ENCODE measurements at places on chromosomes 16 and 17.

DNA sequence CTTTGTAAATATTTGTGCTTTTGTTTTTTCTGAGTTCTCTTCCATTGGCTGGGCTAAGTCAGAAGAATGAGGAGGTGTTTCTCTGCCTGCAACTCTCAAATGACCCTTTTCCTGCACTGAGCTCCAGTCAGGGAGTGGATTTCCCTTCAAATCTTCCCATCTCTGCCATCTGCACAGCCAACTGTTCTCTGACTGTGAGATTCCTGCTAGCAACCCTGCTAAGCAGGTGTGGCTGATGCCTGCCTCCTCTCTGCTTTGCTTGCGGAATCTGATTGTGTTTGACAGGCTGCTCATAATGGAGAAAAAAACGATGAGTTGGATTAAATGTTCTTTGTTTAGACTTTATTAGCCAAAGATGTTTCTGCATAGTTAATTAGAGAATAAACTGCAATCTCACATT, 519.8 kb downstream of the TMEM114 start:
- no peak for DNase-seq

DNA sequence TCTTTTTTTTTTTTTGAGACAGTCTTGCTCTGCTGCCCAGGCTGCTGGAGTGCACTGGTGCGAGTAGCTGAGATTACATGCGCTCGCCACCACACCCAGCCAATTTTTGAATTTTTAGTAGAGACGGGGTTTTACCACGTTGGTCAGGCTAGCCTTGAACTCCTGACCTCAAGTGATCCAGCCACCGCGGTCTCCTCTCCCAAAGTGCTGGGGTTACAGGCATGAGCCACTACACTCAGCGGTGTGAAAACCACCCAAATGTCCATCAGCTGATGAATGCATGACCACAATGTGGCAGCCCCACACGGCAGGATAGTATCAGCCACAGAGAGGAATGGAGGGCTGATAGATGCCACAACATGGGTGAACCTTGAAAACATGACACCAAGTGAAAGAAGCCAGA, 2.1 kb downstream of the P2RX5 start:
- DNase-seq = no peak

- no peak for DNase-seq
These were observed 789 bp downstream of the CSNK1D start for GRCh38 chr17:82272495-82273326.

DNA sequence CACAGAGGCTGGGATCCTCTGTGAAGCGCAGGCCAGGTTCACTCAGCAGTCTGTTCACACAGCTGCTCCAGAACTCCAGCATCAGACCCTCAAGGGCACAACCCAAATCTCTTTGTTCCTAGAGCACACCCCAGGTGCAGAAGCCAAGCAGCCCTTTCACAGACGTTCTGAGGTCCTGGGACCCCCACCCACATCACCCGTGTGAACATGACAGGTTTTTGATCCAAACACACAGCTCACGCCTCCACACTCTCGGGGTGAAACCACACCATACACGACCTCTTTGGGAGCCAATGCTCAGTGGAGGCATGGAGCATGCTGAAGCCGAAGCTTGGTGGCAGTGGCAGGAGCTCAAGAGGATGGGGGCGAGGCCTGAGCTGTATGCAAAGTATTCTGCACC, 97.4 kb downstream of the ZNF778 start:
- no peak for DNase-seq

DNA sequence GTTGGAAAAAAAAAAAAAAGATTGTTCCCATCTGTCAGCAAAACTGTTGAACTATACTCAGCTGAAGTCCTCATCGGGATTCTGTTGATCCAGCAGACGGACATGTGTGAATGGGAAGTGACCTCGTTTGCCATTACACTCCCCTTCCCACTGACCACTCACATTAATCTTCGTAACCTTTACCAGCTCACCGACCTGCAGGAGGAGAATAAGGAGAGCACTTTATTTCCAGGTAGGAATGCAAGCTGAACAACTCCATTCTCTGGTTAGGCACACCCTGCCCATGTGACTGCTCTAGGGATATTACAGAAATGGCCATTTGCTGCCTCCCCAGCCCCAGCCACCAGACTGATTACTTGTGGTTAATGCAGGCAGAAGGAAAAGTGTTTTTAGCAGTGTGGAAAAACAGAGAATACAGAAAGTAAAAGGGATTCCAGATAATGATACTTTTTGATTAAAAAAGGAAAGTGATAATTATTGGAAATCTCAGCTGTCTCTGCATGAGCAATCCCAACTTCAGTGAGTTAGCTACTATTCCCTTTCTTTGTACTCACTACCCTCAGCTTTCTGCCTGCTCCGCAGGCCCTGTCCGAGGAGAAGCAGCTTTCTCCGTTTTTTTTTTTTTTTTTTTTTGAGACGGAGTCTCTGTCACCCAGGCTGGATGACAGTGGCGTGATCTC, 23.6 kb upstream of the YWHAE start:
- no peak for DNase-seq

GRCh38 chr17:44967026-44967906, 837 bp downstream of the C1QL1 start:
- no peak for DNase-seq

- DNase-seq = no peak
These were observed 18.5 kb downstream of the RAP1GAP2 start for GRCh38 chr17:2814481-2815341.

GRCh38 chr16:50395763-50396710, 27.2 kb upstream of the BRD7 start:
- DNase-seq = no peak

- no peak for DNase-seq
These were observed 45.6 kb downstream of the SLC47A1 start for GRCh38 chr17:19579192-19579761.

DNA sequence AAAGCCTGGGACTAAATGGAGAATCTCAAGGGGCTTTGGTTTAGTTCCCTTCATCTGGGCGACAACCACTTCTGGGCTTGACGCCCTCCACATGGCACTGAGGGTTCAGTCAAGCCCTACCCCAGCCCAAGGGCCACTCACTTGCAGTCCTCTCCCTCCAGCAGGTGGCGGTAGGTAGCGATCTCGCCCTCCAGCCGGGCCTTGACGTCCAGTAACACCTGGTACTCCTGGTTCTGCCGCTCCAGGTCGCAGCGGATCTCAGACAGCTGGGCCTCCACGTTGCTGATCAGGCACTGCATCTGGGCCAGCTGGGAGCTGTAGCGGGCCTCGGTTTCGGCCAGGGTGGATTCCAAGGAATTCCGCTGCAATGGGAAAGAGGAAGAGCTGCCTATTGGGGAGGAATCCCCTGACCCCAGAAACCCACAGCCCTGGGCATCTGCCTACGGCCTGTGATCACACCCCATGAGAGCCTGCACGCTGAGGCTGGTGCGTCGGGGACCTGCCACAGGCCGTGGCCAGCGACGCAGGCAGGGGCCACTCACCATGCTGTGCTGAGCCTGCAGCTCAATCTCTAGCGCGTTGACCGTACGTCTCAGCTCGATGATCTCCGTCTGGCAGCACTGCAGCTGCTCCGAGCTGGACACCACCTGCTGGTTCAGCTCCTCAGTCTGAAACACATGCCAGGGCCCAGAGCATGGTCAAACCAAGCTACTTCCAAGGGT, 2.7 kb downstream of the KRT36 start:
- no peak for DNase-seq

GRCh38 chr16:86138121-86139085, 239.4 kb downstream of the IRF8 start:
- no peak for DNase-seq

- no peak for DNase-seq
These were observed 46.0 kb downstream of the KATNIP start for GRCh38 chr16:27595993-27596392.

DNA sequence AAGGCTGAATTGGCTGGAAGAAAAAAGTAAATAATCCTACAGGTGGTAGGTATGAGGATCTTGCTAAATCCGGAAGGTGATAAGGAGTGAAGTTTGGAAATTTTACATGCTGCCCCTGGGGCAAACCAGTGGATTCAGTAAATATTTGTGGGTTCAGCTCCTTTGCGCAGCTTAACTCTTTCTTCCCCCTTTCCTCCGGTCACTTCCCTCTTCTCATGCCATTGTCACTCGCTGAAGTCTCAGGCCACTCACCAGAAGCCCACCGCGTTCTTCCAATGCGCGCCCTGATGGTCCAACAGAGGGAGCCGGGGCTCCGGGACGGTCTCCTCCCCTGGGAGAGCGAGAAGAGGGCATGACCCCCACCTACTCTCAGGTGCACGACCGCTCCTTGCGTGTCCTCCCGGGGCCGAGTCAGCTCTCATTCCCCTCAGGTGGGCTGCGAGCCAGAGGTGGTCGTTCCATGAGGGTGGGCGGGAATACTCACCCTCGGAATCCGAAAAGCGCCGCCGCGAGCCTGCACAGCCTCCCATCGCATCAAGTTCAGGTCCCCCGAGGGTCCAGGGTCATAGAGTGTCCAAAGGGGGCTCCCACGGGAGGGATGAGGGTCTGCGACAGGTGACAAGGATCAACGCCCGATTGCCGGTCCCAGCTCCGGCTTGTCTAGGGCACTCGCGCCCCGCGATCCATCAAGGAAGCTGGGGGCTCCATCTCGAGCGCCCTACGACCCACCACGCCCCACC, 474 bp downstream of the CLN3 start:
- DNase-seq = no peak

DNA sequence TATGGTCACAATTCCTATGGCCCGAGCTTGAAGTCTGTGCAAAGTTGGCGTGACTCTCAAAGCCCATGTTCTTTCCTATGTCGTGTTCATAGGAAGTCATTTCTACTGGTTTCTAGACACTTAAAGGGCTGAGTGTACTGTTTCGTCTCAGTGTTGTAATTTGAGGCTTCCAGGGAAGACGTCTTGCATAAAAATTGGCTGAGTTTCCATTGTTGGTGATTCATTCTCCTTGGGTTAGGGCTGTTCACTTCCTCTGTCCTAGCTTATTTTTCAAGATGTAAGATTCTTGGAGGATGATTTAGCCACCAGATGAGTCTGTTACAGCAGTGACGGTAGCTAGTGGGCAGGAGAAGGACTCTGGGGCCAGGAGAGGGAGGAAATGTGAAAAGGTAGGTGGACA, 43.1 kb downstream of the PIK3R5 start:
- DNase-seq = no peak

DNA sequence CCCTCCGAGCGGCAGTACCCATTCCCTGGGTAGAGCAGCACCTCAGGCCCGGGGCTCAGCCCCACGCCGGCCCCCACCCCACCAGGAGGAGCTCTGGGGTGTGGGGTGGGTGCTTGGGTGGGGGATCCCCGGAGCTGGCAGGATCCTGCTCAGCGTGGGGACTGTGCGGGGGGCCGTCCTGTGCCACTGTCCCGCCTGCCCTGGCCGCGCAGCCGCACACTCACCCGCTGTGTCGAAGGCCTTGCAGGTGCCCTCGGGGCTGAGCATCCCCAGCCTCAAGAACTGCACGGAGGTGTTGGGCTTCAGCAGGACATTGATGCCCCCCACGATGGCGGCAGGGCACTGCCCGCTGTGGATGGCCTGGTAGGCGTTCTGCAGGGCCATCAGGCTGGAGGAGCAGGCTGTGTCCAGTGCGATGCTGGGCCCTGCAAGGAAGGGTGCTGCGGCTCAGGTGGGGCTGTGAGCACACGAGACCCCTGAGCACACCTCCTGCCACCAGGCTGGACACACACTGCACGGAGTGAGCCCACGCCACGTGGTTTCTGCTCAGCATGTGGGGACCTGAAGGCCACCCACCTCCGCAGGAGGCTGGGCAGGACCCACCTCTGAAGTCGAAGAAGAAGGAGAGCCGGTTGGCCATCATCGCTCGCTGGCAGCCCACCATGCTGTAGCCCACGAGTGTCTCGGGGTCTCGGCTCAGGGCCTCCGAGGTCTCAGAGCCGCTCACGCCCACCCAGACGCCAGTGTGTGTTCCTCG, 4.9 kb downstream of the FASN start:
- DNase-seq = no peak

DNA sequence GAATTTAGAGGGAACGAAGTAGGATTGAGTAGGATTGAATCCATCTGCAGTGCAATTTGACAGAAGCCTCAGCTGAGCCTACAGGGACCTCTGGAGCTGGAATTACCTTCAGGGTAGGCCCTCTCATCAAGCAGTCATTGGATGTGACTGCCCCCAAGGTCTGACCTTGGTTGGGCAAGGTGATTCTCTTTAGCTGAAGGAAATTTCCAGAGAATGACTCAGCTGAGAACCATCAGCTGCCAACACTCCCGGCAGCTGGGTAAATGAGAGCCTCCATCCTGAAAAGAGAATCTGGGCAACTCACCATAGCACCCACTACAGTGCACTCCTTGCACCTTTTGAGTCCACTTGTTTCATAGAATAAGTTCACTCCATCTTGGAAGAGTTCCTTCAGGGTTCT, 113.5 kb upstream of the MED13 start:
- no peak for DNase-seq

GRCh38 chr16:80816356-80816755, 12.0 kb upstream of the CDYL2 start:
- no peak for DNase-seq

- no peak for DNase-seq
These were observed 128.4 kb downstream of the SHISA9 start for GRCh38 chr16:13029786-13030185.

GRCh38 chr17:47324224-47325020, 667 bp downstream of the EFCAB13 start:
- no peak for DNase-seq

DNA sequence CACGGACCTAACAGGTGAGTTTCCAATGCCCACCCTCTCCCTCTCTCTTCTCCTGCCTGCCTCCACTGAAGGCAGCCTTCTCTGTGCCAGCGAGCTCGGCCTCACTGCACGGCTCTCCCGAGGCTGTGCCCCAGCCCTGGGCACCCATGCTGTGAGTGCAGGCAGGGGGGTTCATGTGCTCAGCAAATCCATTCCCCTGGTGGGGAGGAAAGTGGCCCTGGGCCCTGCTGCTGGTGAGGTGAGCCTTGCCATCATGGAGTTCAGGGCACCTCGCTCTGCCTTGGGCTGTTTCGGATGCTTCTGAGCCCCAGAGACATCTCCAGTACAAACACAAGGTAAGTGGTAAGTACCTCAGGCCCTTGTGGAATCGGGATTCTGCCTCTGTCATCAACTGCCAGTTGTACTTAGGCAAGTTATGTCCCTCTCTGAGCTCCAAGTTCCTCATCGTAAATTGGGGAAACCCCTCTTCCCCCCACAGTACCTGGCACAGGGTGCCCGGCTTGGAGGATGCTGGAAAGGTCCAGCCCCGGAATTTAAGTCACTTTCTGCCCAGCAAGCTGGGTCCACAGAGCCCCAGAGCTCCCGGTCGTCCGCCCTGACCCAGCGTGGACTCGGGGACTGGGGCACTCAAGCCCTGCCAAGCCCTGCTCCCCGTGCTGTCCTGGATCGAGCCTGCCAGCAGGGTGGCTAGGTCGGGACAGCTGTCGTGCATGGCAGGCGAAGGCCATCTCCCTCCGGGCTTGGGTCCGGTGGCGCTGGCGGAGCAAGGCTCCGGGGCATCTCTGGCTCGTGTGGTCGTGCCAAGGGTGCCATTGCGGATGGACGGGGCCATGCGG, 684 bp upstream of the NUDT16L1 start:
- no peak for DNase-seq

Data from esophagus squamous epithelium (tissue), 5 donors.